ENCODE measurements at places on chromosomes 4 and X. TPM values are rescaled to one million over a fixed set of nuclear protein-coding genes. Genes with fewer than 3 reads are reported as not detected.

SRD5A3 gene
- total RNA-seq: 3.4 TPM

PRDM5 gene
- total RNA-seq: 6.4 TPM

GABRG1 gene
- not detected for total RNA-seq

PCDH18 gene
- total RNA-seq: 59.1 TPM

PRDM8 gene
- total RNA-seq: 11.9 TPM

DRP2 gene
- 1.3 TPM for total RNA-seq

TMEM144 gene
- 2.3 TPM for total RNA-seq

APLN gene
- 4.0 TPM for total RNA-seq

TCEAL7 gene
- total RNA-seq: 30.5 TPM

TMEM154 gene
- 0.72 TPM for total RNA-seq

GLRA2 gene
- not detected for total RNA-seq

RASSF6 gene
- total RNA-seq: not detected

LNX1 gene
- total RNA-seq: 1.0 TPM

ZNF157 gene
- under 0.01 TPM for total RNA-seq

SUPT20HL1 gene
- not detected for total RNA-seq

MAGEA2B gene
- not detected for total RNA-seq

NLGN3 gene
- total RNA-seq: 3.1 TPM

XAGE3 gene
- not detected for total RNA-seq

HSFX3 gene
- total RNA-seq: not detected

SOWAHB gene
- total RNA-seq: 0.13 TPM

RNF150 gene
- total RNA-seq: 7.4 TPM

VCX3A gene
- total RNA-seq: not detected

DYNLT3 gene
- total RNA-seq: 32.3 TPM

RAB41 gene
- not detected for total RNA-seq

GRIPAP1 gene
- 14.3 TPM for total RNA-seq

PRR32 gene
- not detected for total RNA-seq

HMX1 gene
- total RNA-seq: not detected

TAF1 gene
- total RNA-seq: 9.7 TPM

PLP1 gene
- total RNA-seq: not detected

TRIM60 gene
- not detected for total RNA-seq
